Uterus (tissue), 4 donors: ENCODE measurements at places on chromosomes 13 and 19. TPM values are rescaled to one million over a fixed set of nuclear protein-coding genes. Genes with fewer than 3 reads are reported as not detected.

- H3K4me1 ChIP-seq: no peaks in the 10 kb centered on the region
- no peak overlapping the region for H3K27ac ChIP-seq
- DNase-seq: no peak
- no peak overlapping the region for H3K4me3 ChIP-seq
These were observed 14.0 kb upstream of the IGLON5 start for GRCh38 chr19:51297406-51297805.

GRCh38 chr13:113764793-113765563, 6.0 kb downstream of the TMEM255B start:
- DNase-seq: no peak
- H3K27ac ChIP-seq: no peak overlapping the region
- no peaks in the 10 kb centered on the region for H3K27me3 ChIP-seq
- H3K36me3 ChIP-seq: no peaks in the 10 kb centered on the region
- H3K4me3 ChIP-seq: no peak overlapping the region

DNA sequence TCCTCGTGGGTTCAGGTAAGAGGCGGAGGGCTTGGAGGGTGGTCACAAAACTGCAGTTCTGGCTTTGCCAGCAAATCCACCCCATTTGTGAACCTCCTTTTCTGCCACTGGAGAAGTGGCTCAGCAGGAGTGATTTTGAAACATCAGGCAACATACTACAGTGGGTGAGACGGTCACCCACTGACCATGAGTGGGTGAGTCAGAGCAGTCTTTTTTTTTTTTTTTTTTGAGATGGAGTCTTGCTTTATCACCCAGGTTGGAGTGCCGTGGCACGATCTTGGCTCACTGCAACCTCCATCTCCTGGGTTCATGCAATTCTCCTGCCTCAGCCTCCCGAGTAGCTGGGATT, 3.0 kb downstream of the TOMM40 start:
- no peak overlapping the region for H3K27ac ChIP-seq
- no peaks in the 10 kb centered on the region for H3K27me3 ChIP-seq
- H3K4me3 ChIP-seq: no peak overlapping the region
- H3K36me3 ChIP-seq: no peaks in the 10 kb centered on the region
- no peak for DNase-seq

- no peak overlapping the region for H3K4me3 ChIP-seq
- no peaks in the 10 kb centered on the region for H3K4me1 ChIP-seq
- H3K27ac ChIP-seq: no peak overlapping the region
- no peak for DNase-seq
- H3K36me3 ChIP-seq: no peaks in the 10 kb centered on the region
These were observed 1616.2 kb upstream of the SPRY2 start for GRCh38 chr13:81957121-81957520.

GRCh38 chr19:41000310-41000737, 9.2 kb downstream of the CYP2B6 start:
- H3K27me3 ChIP-seq: no peaks in the 10 kb centered on the region
- no peak for DNase-seq
- no peaks in the 10 kb centered on the region for H3K36me3 ChIP-seq
- H3K27ac ChIP-seq: no peak overlapping the region

DNA sequence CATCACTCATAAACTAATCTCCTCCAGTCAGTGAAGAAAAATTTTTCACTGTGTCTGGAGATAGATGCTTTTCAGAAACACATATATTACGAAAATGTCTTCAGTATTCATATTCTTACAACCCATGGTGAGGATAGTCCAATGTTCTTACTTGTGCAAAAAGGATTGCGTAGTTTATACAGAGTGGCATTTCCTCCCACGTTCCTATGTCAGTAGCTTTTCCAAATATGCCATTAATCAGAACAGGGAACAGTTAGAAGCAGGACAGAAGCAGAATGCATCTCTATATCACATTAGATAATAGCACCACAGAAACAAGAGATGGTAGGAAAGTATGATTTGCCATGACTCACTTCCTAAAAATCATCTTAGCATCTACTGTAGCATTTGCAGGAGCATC, 282.9 kb downstream of the SLITRK5 start:
- H3K27ac ChIP-seq: no peak overlapping the region
- no peaks in the 10 kb centered on the region for H3K4me1 ChIP-seq
- no peaks in the 10 kb centered on the region for H3K36me3 ChIP-seq
- DNase-seq: no peak
- no peaks in the 10 kb centered on the region for H3K27me3 ChIP-seq

DNA sequence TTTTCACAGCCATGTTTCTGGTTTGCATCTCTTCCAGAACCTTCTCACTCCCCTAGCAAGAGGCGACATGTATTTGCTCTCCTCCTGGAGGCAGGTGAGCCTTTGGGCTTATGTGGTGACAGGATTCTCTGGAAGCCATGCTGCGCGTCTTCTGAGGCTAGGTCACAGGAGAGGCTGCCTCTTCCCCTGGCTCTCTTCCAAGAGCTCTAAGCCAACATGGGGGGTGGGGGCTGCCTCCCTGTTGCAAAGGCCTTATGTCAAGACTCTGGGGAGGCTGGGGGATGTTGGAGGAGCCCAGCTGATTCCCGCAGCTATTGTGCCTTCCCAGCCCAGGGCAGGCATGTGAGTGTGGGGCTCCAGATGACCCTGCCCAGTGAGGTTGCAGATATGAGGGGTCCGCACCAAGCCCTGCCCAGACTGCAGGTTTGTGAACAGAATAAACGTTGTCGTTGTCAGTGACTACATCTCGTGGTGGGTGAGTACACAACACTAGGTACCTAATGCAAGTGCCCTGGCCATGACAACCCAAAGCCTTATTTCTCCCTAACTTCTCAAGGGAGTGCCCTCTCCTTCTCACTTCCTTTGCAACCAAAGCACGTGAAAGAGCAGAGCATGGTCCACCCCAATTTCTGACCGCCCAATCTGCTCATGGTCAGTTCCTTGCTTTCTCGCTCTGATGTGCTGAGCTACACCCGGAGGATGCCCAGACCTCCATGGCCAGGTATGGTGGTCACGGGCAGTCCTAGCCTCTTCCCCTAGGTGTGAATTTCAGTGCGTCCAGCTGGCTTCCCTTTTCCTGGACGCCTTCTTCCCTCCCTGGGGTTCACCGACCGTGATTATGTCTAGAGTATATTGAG, 44.9 kb downstream of the TEX29 start:
- no peaks in the 10 kb centered on the region for H3K36me3 ChIP-seq
- no peaks in the 10 kb centered on the region for H3K27me3 ChIP-seq
- H3K27ac ChIP-seq: no peak overlapping the region
- H3K4me1 ChIP-seq: no peaks in the 10 kb centered on the region
- DNase-seq: no peak

GRCh38 chr19:39167461-39168257, 29.1 kb upstream of the NCCRP1 start:
- DNase-seq: no peak
- no peaks in the 10 kb centered on the region for H3K27me3 ChIP-seq
- H3K27ac ChIP-seq: peak overlapping the region; percentile 46
- peaks cover 19% of the 10 kb centered on the region for H3K4me1 ChIP-seq

- H3K27me3 ChIP-seq: no peaks in the 10 kb centered on the region
- no peak overlapping the region for H3K27ac ChIP-seq
- H3K4me1 ChIP-seq: no peaks in the 10 kb centered on the region
- DNase-seq: peak; percentile 35
- H3K36me3 ChIP-seq: no peaks in the 10 kb centered on the region
These were observed 169.6 kb upstream of the GPR12 start for GRCh38 chr13:26929971-26930730.

- no peak overlapping the region for H3K4me3 ChIP-seq
- H3K27me3 ChIP-seq: no peaks in the 10 kb centered on the region
- H3K36me3 ChIP-seq: no peaks in the 10 kb centered on the region
- H3K4me1 ChIP-seq: no peaks in the 10 kb centered on the region
- H3K27ac ChIP-seq: no peak overlapping the region
- no peak for DNase-seq
These were observed 19.7 kb downstream of the NEK5 start for GRCh38 chr13:52109116-52109670.

DNA sequence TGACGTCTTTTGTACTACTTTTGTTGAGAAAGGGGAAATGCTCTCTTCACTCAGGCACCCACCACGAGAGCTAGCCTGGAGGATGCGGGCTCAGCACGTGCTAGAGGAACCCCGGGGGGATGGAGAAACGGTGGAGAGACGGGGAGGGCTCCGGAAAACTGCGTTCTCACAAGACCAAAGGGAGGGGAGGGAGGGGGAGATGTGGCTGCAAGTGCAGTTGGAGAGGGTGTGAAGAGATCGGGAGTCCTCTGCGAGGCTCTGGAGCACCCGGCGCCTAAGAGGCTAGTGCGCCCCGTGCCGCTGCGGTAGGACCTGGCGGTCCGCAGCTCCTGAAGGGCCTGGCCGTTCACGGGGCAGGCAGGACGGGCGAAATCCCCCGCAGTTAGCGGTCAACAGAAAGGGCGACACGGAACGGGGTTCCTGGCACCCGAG, 43.4 kb upstream of the XPO4 start:
- no peak for DNase-seq
- H3K4me3 ChIP-seq: no peak overlapping the region
- no peaks in the 10 kb centered on the region for H3K4me1 ChIP-seq
- H3K27me3 ChIP-seq: no peaks in the 10 kb centered on the region
- H3K36me3 ChIP-seq: no peaks in the 10 kb centered on the region

DNA sequence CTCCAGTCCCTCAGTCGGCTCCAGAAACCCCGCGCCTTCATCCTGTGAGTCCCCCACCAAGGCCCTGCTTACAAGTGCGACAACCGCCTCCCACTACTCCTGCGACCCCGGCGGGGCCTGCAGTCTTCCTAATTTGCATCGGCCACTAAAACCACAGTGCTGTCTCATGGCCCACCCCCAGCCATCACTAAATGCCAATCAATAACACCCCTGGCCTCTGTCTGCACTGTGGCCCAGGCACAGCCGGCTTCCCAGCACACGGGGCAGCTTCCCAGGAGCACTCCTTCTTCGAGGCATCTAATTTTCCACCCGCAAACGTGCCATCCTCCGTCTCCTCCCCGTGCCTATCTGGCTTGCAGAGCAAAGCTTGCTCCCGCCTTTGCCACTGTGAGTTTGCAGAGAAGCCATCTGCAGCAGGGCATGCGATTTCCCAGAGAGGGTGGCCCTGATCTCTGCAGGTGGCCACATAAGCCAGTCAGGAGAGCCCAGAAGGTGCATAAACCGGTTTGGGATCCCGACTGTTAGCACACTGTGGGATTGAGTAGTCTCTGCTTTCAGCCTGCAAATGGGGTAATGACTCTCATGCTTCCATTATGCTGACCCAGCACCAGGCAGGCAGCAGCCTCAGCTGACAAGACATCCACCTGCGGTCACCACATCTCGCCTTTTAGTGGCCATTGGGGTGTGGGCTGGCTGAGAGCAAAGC, 34.0 kb upstream of the USE1 start:
- no peaks in the 10 kb centered on the region for H3K36me3 ChIP-seq
- H3K4me3 ChIP-seq: no peak overlapping the region
- no peaks in the 10 kb centered on the region for H3K4me1 ChIP-seq
- DNase-seq: no peak

GRCh38 chr13:51397262-51397941, 55.4 kb downstream of the INTS6 start:
- no peaks in the 10 kb centered on the region for H3K36me3 ChIP-seq
- peak overlapping the region; percentile 25 for H3K27ac ChIP-seq
- H3K4me3 ChIP-seq: no peak overlapping the region
- DNase-seq: peak; percentile 17
- H3K27me3 ChIP-seq: no peaks in the 10 kb centered on the region

DNA sequence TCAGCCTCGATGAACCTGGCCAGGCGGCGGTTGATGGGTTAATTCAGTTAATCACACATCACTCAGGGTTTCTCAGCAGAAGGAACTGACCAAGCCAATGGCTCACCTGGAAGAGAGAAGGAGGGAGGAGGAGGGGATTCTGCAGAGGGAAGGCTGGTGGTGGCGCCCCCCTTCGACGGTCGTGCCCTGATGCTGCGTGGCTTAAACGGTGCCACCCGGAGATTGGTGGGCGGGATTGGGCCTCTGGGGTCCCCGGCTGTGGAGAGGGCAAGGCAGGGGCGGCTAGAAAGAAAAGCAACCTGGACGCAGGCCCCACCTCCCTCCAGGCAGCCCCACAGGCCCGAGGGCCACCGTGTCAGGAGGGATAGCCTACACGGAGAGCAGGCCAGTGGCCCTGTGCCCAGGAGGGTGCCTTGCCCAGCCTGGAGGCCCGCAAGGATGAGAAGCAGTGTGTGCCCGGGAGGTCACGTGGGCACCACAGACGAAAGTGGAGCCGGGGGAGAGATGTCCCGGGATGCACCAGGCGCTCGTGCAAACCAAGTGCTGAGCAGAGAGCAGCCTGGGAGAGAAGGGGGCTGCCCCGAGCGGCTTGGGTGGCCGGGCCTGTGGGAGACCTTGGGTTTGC, 16.0 kb downstream of the CSNK1G2 start:
- DNase-seq: no peak
- no peak overlapping the region for H3K27ac ChIP-seq
- no peaks in the 10 kb centered on the region for H3K36me3 ChIP-seq

Gene SSC5D
- total RNA-seq: 22.5 TPM

Gene OR7D2
- total RNA-seq: not detected

Gene ZNF534
- total RNA-seq: not detected

Gene IFNL1
- total RNA-seq: not detected

Gene GRIN3B
- not detected for total RNA-seq

Gene CEACAM16
- total RNA-seq: not detected

Gene ALG5
- 26.2 TPM for total RNA-seq

Gene CEP89
- 5.9 TPM for total RNA-seq

Gene FCER2
- total RNA-seq: 0.28 TPM
